EL (cell line): ENCODE measurements at places on chromosomes 7 and 10.
A peak's percentile ranks its signal among the peaks of the same experiment; 100 is the strongest.

DNA sequence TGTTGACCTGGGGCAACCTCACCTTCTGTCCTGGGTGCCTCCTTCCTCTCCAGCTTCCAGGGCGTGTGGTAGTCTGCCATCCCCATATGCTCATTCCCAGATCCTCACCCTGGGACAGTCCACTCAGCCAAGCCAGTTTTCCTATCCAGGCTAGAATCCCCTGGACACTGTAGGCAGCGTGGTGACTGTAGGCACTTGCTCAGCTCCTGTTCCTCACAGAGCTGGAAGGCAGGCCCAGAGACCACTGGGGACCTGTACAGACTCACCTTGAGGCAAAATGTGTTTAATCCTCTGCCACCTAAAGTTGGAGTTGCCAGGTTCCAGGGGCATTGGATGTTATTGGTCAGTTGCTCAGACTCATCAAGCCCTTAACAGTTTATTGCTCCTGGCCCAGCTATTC lies 2.4 kb upstream of the GRID1 start:
- no peak for DNase-seq

- DNase-seq = no peak
Measured at GRCh38 chr10:22454634-22455033, 109.3 kb downstream of the SPAG6 start.

- no peak for DNase-seq
Measured at GRCh38 chr10:132716691-132717490, 69.1 kb downstream of the NKX6-2 start.

DNA sequence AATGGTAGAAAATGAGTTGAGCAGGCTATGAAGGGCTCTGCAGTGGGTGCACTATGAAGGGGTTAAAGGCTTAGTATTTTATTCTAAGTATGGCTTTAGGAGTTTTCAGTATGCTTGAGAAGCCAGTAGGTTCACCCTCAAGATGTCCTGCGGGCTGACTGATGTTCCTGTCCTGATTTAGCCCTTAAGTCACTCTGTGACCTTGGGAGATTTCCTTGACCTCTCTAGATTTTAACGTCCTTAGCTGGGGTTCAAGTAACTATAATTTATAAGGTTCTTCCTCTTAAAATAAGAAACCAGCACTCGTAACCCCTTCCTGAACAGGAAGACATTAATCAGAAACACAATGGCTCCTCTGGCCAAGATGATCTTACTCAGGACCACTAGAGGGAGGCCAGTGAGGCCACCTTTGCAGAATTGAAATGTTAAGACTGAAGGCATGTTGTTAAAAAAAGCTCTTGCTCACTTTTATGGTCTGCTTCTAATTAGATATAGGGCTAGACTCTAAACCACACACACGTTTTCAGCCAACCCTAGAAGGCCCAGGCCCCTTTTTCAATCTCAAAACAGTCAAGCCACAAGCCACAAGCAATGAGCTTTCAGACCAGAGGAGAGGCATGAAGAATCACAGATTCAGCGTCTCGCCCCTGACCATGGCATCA lies 41.9 kb downstream of the CDK1 start:
- DNase-seq = peak; percentile 47

- no peak for DNase-seq
Measured at GRCh38 chr10:117298219-117298618, 57.3 kb downstream of the SLC18A2 start.

- DNase-seq = no peak
Measured at GRCh38 chr7:94005753-94006152, 1.6 kb upstream of the BET1 start.

DNA sequence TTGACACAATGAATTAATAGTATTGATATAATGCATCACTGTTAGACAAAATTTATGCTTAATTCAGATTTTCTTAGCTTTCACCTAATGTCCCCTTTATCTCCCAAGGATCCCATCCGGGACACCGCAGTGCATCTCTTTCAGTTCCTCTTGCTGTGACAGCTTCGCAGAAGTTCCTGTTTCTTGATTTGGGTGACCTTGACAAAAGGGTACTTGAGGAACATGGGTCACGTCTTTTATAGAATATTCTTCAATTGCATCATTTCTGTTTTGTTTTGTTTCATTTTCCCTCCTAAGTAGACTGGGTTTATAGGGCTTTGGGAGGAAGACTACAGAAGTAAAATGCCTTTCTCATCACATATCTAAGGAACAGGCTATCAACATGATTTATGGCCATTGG lies 453.2 kb downstream of the DPP6 start:
- DNase-seq = no peak

DNA sequence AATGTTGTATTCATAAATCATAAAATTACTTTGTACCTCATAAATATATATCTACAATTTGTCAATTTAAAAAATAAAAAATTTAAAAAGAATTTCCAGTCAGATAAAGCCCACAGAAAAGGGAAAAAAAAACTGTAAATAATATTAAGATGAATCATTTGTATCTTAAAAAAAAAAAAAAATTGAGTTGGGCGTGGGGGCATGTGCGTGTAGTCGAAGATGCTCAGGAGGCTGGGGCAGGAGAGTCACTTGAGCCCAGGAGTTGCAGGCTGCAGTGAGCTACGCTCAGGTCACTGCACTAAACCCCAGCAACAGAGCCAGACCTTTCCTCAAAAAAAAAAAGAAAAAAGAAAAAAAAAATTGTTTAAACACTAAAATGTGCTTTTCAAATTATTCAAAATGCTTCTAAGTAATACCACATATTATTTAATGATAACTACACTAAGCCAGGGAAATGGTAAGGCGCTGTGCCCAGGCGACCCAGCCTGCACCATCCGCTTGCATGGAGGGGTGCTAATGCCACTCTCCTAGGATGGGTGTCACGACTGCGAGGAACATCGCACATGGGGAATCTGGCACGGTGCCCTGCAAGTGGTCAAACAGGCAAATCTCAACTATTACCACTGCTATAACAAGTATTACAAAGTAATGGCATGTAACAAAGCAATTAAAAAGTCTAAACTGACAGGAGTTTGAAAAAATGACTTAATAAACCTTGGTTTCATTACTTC lies 15.4 kb downstream of the GLUD1 start:
- peak; percentile 13 for DNase-seq

- DNase-seq = peak; percentile 73
Measured at GRCh38 chr7:23712368-23713284, 2.6 kb downstream of the STK31 start.

DNA sequence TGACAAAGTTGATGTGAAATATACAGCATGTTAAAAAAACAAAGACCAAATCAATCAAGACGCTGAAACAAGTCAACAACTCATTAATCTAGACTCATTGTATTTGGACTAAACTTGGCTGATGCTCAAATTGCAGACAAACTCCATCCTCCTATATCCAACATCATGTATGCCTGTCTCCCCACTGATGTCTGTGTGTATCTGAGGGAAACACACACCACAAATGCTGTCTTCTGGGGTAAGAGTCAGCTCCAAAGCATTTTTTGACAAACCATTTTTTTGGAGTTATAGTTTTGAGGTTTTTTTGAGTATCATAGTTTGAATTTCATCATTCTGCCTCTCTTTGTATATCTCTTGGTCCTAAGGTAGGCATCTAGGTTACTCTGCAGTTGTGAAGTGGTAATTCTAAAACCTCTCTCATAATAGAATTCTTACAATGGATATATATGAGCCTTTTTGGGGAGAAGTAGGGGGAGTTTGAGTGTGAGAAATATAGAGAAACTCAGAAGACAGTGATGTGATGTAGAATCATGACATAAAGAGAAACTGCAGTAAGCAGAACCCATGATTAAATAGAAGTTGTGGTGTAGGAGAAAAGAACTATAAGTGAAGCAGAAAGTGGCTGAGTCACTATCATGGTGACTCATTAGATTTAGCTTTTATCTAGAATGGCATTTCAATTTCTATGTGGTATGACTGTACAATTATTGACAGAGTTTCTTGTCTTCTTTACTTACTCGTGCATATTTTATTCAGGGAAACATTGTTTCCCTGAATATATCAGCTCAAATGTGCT lies 1531.1 kb upstream of the LRRTM3 start:
- no peak for DNase-seq

GRCh38 chr10:63005246-63005645 lies 127.9 kb upstream of the NRBF2 start:
- peak; percentile 66 for DNase-seq

DNA sequence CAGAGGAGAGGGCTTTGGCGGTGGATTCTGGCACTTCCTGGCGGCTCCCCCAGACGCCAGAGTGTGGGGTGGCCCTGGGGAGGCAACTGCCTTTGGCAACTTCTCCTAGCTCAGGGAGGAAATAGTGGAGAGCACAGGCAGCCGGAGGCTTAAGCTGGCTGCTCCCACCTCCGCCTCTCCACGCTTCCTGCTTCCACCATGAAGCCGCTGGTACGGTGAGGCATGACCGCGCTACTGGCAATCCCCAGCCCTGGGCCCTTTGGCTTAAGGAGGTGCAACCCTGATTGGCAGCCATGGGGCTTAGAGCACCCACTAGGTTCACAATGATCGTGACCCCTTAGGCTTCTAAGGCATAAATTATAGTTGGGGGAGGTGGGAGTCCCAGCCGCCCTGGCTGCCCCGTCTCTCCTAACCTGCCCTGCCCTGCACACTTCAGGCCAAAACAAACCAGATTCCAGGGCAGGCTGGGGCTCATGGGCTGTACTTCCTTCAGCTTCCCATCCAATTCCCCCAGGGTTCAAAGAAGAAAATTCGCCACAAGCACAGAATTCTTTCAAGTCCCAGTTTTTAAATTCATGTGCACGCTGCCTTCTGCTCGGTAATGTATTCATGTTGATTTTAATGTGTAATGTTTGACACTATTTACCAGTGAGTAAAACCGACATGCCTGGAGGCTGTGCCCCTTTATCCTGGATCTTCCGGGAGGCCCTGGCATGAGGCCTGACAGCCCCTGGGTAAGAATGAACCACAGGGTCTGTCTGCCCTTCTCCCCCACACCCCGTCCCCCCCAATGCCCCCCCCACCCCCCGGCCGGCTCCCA lies 90.7 kb upstream of the LRRC4 start:
- DNase-seq = no peak

- DNase-seq = no peak
Measured at GRCh38 chr7:139589474-139589873, 66.0 kb downstream of the CLEC2L start.

GRCh38 chr7:51269911-51270310 lies 46.7 kb downstream of the COBL start:
- DNase-seq = no peak

DNA sequence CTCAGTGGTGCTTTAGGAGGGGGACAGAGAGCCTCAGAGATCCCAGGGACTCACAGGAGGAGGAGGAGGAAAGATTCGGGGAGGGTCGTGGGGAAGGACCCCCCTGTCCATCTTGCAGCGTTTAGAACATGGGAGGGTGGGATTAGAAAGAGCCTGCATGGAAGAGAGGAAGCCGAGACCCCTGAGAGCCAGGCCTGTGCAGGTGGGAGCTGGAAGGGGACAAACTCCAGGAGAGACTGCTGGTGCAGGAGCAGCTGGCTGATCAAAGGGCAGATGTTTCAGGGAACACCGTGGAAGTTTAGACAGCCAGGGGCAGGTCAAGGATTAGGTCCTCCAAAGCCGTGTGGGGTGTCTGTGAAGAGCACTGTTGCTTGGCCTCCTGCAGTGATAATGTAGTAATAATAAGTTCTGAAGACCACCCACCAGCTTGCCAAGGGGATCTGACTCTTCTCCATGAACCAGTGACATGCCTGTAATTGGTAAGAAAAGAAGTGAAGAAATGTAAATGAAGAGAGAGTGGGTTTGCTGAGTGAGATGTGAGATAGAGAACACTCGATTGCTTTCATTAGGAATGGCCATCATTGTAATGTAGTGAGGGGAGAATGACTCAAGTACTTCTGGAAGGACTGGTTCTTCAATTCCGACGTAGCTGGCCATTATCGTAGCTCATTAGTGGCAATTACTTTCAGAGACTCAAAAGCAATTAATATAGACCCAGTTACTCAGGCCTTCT lies 425.6 kb downstream of the PAXIP1 start:
- DNase-seq = no peak

- no peak for DNase-seq
Measured at GRCh38 chr7:80393786-80394185, 118.1 kb downstream of the GNAT3 start.

DNA sequence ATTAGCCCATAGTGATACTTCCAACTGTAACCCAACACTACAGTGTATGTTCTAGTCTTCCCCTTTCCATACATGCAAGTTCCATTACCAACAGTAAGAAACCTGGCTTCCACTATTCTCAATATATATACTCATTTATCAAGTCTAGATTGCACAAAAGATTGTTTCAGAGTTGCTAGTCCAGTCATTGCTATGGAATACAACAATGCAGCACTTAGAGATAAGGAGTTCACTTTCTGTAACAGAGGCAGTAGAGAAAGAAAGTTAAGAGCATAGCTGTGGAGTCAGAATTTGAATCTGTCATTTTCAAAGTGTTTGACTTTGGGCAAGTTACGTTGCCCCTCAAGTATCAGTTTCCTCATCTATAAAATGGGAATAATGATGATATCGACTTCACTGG lies 90.1 kb downstream of the RTKN2 start:
- DNase-seq = no peak

DNA sequence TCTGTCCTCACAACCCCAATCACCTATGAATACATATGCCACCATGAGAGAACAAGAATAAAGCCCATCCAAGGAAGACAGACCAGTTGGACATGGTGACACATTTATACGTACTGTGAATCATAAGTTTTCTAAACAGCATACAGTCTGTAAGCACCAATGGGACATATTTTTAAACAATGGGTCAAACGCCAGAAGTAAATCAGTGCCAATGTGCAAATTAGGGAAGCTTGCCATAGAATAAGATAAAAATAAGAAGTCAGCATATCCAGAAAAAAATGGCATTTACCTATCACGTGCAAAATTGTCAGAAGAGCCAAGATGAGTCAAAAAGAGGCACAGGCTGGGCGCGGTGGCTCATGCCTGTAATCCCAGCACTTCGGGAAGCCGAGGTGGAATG lies 910.4 kb downstream of the SORCS1 start:
- no peak for DNase-seq

DNA sequence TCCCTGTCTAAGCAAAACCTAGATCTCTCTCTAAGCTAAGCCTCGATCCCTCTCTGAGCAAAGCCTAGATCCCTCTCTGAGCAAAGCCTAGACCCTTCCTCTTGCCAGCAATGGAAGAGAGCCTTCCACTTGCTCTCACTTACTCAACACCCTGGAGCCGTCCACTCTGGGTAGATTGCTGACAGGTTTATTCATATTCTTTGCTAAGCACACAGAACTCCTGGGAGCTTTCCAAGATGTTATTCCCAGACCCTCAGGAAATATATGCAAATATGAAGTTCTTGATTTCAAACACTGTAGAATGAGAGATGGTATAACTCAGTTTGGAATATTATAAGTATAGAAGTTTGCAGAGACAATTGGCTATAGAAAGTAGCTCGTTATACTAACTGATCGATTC lies 503.8 kb upstream of the CELF2 start:
- no peak for DNase-seq

DNA sequence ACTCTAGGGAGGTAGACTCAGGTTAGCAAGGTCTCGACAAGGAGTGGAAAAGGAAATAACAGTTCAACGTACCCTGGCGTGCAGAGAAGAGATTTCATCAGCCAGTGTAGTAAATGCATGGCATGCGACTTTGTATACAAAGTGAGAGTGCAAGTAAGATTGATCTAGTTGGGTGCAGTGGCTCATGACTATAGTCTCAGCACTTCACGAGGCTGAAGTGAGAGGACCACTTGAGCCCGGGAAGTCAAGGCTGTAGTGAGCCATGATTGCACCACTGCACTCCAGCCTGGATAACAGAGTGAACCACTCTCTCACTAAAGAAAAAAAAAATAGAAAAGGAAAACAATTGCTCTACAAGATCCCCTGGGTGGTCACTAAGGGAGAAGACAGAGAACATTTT lies 528.6 kb downstream of the SORCS1 start:
- DNase-seq = no peak

- no peak for DNase-seq
Measured at GRCh38 chr7:48959676-48960075, 35.3 kb downstream of the CDC14C start.
